ENCODE measurements at places on chromosomes 3 and 15.
A peak's percentile ranks its signal among the peaks of the same experiment; 100 is the strongest.

GRCh38 chr3:133895208-133896001, at the start of gene RAB6B:
Gene RAB6B (minus strand): TSS chr3:133895882. CDS start chr3:133895466, 416 bp downstream.
- DNase-seq: peak; percentile 59

DNA sequence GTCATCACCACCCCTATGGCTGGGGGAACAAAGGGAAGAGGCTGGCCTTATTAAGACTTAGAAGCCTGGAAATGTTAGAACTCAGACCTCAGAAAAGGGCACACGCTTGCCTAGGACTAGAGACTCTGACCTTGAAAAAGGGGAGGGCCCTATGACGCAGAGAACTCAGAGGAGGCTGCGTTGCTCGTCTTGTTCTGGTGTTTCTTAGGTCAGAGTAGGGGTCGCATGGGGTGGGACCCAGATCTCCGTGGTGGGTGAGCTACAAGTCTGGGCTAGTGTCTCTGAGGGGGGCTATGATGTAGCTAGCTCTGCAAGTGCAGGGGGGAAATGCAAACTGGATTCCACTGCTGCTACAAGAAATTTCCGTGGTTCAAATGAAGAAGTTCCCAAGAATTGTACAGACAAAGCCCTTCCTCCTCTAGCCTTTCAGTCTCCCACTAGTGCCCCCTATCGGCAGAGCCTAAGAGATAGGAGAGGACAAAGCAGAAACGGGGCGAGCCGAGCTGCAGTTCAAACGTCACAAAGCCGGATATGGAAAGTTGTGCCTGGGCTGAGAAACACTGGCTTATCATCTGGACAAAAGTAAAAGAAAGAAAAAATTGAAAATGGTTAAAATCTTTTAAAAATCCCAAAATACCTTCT, 392.9 kb upstream of the ROBO2 start:
- no peak for DNase-seq

- no peak for DNase-seq
These were observed 1.4 kb downstream of the GPR149 start for GRCh38 chr3:154428286-154429206.

- no peak for DNase-seq
These were observed 574 bp downstream of the SLC38A3 start for GRCh38 chr3:50205413-50206276.

- DNase-seq: peak; percentile 55
These were observed 18.0 kb upstream of the LOXL1 start for GRCh38 chr15:73908030-73908821.

Data from hippocampal formation (tissue), 2 donors.